ENCODE measurements at places on chromosomes 2 and 18.

DNA sequence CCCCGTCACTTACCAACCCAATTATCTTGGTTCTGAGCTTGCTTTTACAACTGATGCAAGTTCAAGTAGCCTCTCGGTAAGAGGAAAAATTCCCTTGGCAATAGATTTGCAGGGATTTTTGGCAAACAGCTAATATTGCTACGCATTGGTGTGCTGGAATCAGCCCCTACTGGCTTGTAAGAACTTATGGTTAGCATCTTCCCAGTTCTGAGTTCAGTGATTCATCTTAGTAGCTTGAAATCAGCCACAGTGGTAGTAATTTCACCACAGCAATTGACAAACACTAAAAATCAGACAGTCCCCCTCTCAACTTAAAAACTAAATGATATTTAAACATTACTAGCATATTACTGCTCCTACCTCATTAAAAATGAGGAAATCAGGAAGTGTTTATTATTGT lies 5.9 kb upstream of the RAX start:
- DNase-seq: no peak

DNA sequence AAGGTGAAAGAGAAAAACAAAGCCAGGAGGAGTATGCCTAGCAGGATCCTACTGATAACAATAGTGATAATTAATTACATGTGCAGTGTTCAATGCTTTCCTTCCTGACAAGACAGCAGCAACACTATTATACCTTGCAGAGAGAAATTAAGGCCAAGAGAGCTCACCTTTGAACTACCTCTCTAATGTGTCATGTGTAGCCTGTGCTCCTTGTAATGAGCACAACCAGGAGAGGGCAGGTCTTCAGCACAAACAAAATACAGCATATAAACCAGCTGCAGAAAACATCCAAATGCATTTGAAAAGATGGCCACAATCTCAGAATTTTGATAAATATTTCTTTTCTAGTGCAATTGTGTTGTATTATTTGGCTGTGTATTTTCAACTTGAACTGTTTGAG lies 1425.7 kb downstream of the DSC3 start:
- no peak for DNase-seq

- no peak for DNase-seq
These were observed 220.7 kb downstream of the PHLPP1 start for GRCh38 chr18:62935994-62936393.

DNA sequence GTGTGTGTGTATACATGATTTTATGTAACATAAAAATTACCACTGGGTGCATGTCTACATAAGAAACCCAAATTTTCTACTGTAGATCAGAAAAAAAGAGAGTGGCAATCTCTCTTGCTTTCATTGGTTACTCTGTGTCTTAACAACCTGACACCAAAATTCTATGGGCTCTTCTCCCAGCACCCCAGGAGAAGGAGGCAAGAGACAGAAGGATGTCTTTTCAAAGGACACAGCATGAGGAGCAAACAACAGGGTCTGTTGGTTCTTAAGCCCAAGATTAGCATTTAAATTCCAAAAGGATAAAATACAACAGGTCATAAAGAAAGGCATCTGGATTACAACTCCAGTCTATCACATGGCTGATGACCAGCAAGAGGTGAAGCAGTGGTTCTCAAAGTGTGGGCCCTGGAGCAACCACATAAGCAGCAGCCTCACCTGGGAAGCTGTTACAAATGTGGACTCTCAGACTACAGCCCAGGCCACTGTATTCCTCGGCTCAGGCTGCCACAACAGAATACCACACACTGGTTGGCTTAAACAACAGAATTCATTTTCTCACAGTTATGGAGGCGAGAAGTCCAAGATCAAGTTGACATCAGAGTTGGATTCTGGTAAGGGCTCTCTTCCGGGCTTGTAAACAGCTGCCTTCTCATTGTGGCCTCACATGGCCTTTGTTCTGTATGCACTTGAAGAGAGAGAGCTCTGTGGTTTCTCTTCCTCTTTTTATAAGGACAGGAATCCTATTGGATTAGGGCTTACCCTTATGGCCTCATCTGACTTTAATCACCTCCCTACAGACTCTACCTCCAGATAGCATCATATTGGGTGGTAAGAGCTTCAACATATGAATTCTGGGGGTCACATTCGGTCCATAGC lies 79.8 kb upstream of the RNF152 start:
- DNase-seq: no peak

DNA sequence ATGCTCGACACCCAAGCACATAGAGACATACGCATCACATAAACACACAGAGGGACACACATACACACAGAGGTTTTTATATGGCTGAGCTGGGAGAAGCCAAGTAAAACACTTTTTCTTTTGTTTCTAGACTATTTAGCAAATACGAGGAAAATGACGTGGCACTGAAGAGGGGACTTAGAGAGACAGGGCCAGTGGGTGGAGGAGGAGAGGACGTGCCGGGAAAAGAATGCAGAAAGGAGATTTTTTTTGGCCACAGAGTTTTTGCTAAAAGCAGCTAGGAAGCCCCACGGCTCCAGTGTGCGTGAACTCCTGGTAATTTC lies 168.5 kb upstream of the KLF7 start:
- DNase-seq: no peak

- DNase-seq: no peak
These were observed 158.7 kb downstream of the VWC2L start for GRCh38 chr2:214569419-214570035.

- DNase-seq: no peak
These were observed 51.8 kb downstream of the AKAIN1 start for GRCh38 chr18:5145168-5145825.

DNA sequence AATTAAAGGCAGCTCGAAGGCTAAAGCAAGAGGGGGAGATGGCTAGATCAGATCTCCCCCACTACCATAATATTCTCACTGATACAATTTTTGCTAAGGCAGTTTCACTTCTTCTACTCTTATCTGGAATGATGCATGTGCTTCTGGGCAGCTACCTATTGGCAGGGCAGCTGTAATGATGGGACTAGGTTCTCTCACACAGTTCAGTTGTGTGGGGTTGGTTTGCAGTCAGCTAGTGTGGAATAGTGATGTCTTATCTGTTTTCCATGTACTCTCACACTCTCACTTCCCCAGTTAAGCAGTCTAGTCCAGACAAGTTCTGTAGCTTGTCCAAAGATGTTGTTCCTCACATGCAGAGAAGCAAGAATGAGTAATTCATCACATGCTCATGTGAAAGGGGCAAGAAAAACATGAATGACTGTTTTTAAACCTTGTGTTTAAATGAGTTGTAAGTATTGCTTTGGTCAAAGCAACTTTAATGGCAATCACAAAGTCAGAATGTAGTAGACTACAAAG lies 836.1 kb downstream of the CBLN2 start:
- DNase-seq: no peak

DNA sequence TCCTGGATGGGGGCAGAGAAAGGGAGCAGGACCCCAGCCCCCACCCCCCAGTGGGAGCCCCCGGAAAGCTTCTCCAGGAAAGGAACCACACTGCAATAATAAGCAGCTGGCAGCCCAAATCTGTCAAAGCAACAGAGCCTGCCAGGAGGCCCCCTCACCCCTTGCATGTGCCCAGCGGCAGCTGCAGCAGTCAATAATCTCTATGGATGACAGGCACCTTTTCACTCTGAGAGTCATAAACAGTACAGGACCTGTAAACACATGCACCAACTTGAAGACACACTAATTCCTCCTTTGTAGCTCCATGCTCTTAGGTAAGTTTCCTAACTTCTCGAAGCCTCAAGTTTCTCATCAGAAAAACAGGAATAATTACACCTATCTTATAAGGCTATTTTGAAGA lies 26.2 kb upstream of the KDM3A start:
- no peak for DNase-seq

DNA sequence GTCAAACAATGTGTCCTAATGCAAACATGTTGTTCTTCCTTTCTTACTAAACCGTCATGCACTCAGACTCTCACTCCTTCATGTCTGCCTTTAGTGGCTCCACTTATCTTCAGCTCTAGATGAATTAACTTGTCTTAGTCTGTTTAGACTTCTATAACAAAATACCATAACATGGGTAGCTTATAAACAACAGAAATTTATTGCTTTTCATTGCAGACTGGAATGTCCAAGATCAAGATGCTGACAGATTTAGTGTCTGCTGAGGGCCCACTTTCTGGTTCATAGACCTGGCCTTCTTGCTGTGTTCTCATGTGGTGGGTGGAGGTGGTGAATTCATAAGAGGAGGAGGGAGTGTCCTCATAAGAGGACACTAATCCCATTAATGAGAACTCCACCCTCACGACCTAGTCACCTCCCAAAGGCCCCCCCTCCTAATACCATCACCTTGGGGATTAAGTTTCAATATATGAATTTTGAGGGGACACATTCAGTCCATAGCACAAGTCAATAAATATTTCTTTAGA lies 32.3 kb downstream of the RALBP1 start:
- DNase-seq: no peak

- no peak for DNase-seq
These were observed 25.8 kb downstream of the WIPF1 start for GRCh38 chr2:174571669-174572323.

GRCh38 chr2:134224005-134224404 lies 29.9 kb upstream of the MGAT5 start:
- peak; percentile 50 for DNase-seq

DNA sequence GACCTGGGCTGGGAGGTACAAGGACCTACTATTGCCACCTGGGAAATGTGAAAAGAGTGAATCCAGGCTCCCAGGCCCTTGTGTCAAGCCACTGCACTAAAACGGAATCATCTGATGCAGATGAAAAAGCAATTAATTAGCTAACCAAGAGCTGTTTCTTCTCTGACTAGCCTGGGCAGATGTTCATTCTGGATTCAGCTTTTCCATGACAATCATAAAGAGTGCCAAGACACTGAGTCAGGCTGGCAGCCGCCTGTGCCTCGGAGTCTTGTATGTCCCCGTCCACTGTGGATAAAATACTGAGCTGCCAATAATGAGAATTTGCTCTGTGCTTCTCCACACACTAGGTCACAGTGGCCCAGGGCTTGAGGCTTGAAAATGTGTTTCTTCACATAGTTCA lies 21.7 kb upstream of the LCLAT1 start:
- DNase-seq: no peak

- DNase-seq: no peak
These were observed 576.8 kb downstream of the METTL4 start for GRCh38 chr18:1994471-1994870.

GRCh38 chr2:171271971-171272436 lies 111.3 kb upstream of the TLK1 start:
- peak; percentile 88 for DNase-seq

DNA sequence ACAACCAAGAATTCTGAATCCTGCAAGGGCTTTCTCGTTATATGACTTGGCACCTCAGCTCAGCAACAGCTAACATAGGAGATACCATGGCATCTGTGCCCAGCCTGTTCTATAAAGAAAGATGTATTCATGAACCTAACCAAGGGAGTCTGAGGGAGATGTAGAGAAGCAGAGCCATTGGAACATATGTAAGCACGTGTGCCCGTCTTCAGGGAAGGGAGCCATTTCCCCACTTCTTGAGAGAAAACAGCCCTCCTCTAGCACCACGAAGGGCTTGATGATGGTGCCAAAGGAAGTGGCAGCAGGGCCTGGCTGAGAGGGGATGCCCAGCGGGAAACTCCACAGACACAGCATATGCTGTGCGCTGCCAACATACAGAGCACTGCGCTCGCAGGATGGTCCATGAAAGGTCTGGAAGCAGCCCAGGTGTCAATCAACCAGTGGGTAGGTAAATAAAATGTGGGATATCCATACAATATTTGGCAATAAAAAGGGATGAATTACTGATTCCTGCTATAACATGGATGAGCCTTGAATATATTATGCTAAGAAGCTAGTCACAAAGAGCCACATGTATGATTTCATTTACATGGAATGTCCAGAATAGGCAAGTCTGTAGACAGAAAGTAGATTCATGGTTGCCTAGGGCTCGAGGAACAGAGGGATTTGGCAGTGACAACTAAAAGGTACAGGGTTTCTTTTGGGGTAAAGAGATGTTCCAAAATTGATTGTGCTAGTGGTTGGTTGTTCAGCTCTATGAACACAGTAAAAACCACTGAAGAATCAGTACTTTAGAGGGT lies 16.1 kb downstream of the TMEM247 start:
- peak; percentile 28 for DNase-seq

DNA sequence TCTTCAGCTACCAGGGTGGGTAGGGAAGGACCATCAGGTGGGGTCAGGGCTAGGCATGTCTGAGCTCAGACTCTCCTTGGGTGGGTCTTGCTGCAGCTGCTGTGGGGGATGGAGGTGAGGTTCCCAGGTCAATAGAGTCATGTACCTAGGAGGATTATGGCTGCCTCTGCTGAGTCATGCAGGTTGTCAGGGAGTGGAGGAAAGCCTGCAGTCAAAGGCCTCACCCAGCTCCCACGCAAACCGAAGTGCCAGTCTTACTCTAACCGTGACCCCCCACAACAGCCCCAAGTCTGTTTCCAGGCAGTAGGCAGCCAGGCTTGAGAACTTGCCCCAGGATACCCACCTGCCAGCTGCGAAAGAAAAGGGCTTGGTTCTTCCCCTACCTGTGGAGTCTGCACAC lies 113.6 kb upstream of the GALNT5 start:
- DNase-seq: no peak

DNA sequence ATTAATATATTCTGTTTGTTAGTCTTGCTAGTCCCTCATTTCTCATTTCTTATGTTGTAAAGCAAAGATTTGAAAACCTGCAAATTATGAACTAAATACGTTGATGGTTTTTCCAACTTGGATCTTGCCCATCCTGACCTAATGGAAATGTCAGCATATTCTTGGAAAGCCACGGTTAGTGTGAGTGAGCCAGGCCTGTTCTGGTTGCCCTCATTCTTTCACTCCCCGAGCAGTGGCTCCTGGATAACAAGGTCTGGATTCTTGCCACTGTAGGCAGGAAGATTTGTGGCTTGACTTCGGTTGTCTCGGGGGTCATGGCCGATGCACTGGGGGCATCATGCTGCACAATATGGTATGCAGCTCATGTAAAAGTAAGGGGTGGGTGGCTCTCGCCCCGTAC lies 359.1 kb downstream of the MEIS1 start:
- DNase-seq: no peak

DNA sequence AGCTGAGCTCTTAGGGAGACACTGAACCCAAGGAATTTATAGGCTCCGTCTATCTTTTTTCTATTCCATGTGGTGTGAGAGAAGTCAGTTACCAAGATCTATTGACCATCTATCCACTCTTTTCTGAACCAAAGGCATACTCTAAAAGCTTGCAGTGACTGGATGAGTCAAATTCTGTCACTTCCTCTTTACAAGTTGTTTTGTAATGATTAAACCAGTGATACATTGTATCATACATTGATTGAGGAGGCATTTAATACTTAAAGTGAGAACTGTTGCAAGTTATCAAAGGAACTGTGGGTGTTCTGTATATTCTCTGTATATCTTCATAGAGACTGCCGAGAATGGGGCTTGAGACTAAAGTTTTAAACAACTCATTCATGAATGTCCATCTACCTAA lies 188.8 kb downstream of the CAMKMT start:
- DNase-seq: no peak

- no peak for DNase-seq
These were observed 105.6 kb downstream of the EHBP1 start for GRCh38 chr2:62811086-62811485.

DNA sequence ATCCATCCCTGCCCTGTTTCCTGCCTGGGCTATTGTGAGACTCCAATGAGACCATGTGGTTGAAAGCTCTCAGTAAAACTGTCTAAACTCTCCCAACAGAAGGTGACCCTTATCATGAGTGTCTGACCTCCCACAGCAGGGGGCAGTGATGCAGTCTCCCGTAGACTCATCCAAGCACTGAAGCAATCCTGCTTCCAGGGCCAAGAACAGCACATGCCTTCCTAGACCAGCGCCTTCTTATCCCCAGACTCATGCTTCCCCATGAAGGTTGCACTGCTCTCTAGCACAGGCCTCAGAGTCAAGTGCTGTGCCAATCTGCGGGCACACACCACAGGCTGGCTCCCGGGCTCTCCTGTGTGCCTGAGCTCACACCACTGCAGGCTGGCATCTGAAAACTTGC lies 112.3 kb downstream of the TNS1 start:
- DNase-seq: peak; percentile 96
